ENCODE measurements at places on chromosomes 12 and 14.
A peak's percentile ranks its signal among the peaks of the same experiment; 100 is the strongest.

- no peak for DNase-seq
Measured at GRCh38 chr12:47417121-47417520, 288.7 kb downstream of the RPAP3 start.

DNA sequence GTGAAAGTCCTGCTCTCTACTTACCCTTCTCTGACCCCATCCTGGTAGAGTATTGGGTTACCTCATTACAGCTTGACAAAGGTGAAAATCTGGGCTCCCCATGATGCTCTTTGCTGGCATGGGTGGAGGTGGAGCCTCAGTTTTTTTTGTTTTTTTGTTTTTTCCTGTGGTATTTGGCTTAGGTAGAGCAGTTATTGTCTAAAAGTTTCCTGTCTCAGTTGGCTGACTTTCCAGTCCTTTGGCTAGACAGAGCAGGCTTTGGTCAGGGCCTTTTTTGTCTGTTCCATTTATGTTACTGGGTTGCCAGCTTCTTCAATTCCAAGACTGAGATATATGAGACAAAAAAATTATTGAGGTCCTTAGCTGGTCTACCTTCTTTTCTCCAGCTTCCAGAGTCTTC, 163.4 kb downstream of the GALC start:
- no peak for DNase-seq

DNA sequence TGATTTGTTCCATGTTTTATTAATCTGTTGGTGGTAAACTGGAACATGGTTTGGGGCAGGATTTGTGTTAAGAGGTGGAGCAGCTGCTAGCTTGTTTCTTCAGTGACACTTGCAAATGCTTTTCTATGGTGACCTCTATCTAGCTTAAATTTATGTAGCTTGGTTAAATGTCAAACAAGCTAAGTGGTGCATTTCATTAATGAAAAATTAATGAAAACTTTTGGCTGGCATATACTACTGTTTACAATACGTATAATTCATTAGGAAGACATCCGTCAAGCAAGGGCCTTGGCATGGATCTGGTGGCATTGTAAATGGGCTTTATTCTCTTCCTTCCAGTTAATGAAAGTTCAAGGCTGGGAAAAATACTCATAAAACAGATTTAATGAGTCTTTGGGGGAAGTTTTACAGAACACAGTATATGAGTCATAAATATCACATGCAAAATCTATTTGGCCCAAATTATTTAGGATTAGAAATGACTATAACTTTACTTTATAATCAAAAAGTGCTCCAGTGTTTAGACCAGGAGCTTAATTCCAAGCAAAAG, 807.7 kb upstream of the SEL1L start:
- DNase-seq: peak; percentile 7

DNA sequence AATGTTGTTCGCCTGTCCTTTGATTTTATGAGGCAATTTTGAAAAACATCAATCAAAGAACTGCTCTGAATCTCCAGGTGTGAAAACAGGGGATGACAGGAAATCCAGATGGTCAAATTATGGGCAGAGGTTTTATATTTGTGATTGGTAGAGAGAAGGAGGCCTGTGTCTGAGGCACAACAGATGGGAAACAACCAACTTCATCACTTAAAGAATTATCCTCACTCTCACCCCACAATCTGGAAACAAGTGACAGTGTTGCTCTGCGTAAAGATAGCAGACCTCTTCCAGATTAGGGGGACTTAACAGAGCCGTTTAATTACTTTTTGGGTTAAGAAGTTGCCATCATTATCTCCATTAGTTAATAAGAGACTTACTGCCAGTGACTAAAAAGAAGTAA, 64.1 kb upstream of the EGLN3 start:
- DNase-seq: no peak

- no peak for DNase-seq
Measured at GRCh38 chr14:61466249-61466904, 145.0 kb downstream of the PRKCH start.

DNA sequence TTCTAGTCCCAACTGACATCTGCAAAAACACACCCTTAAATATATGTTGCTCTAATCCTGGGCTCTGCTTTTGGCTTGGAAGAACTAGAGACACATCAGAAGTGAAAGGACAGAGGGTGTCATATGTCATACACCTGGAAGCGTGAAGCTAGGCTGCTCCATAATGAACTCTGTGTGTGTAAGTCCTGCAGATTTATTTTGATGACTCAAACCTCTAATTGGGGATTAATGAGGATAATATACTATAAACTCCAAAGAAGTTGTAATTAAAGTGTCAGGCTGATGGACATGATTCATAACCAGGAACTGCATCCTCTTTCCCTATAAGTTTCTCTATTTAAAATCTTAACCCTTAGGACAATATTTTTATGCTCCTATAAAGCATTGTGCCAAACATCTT, 4.4 kb upstream of the KCNK10 start:
- no peak for DNase-seq

DNA sequence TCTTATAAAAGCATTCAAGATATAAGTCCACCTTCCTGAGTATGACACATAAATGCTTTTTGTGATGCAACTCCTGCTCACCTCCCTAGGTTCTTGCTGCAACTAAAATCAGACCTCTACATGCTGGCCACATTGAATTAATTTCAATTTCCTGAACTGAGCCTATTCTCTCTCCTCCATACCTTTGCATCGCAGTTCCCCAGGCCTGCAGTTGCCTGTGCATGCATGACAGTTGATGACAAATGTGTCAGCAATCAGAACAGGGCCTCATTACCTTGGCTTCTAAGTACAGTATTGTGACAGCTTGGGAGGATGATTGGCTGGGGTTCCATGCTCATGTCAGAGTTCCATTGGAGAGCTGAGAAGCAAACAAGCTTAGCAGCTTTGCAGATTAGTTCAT, 3.9 kb upstream of the TM7SF3 start:
- DNase-seq: no peak

- no peak for DNase-seq
Measured at GRCh38 chr12:48793696-48794095, 4.8 kb upstream of the ADCY6 start.

GRCh38 chr12:87813476-87814234, 215.5 kb downstream of the C12orf50 start:
- DNase-seq: no peak

DNA sequence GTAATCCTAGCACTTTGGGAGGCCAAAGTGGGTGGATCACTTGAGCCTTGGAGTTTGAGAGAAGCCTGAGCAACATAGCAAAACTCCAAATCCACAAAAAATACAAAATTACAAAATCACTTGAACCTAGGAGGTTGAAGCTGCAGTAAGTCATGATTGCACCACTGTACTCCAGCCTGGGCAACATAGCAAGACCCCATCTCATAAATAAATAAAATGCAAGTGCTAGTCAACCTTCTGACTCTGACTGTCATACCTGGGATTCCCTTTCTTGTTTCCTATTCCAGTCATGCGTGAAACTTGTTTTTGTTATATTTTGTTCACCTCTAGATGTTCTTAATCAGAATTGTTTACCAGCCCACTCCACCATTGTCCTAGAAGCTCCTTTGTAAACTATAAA, 31.4 kb downstream of the ABCD4 start:
- DNase-seq: no peak

DNA sequence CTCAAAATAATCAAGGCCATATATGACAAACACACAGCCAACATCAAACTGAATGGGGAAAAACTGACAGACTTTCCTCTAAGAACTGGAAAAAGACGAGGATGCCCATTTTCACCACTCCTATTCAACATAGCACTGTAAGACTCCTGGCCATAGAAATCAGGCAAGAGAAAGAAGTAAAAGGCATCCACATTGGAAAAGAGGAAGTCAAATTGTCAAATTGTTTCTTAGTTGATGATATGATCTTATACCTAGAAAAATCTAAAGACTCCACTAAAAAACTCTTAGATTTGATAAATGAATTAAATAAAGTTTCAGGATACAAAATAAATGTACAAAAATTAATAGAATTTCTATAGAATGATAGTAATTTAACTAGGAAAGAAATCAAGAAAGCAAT, 11.2 kb downstream of the OR8S1 start:
- DNase-seq: no peak

DNA sequence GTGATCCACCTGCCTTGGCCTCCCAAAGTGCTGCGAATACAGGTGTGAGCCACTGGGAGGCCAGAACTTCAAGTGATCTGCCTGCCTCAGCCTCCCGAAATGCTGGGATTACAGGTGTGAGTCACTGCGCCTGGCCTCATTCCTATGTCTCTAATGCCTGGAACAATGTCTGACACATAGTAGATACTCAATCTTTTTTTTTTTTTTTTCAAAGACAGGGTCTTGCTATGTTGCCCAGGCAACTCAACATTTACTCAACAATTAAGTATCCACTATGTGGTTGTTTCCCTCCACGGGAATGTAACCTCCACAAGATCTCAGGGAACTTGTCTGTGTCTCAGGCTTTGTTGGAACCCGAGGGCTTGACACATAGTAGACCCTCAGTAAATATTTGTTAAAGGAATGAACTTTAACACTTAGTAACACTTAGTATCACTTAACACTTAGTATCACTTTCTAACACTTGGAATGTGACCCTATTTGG, 3.0 kb upstream of the TMEM120B start:
- DNase-seq: no peak

DNA sequence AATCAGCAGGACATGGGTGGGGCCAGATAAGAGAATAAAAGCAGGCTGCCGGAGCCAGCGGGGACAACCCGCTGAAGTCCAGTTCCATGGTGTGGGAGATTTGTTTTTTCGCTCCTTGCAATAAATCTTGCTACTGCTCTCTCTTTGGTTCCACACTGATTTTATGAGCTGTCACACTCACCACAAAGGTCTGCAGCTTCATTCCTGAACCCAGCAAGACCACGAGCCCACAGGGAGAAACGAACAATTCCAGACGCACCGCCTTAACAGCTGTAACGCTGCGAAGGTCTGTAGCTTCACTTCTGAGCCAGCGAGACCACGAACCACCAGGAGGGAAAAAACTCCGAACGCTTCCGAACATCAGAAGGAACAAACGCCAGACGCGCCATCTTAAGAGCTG, 2.8 kb upstream of the CNIH1 start:
- DNase-seq: no peak

DNA sequence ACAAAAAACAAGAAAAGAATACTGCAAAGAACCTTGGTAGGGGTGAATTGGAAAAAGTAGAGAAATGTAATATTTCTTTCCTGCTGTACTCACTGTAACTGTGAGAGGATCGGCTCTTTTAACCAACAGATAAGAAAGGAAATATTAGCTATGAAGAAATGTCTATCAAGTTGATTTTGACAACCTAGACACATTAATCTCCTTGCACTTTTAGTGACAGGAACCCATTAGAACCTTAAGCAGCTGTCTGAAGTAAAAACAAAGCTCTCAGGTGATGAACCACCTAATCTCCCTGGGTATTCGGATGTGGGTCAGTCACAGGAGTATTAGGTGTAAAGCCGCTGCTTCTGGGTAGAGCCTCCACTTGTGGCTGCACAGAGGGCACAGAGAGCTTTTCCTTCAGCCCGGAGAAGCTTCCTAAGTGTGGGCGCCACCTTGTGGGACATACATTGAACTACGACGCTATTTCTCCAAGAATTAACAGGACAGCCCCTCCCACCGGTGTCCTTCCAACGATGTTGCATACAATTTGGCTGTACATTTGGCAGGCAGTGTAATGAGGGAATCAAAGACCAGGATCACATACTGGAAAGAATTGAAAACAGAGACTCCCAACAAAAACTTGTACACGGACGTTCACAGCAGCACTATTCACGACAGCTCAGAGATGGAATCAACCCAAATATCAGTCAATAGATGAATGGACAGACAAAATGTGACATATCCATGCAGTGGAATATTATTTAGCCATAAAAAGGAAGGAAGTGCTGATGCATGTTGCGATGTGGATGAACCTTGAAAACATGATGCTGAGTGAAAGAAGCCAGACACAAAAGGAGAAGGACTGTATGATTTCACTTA, 28.9 kb upstream of the MAPKAPK5 start:
- DNase-seq: peak; percentile 83

GRCh38 chr14:95468448-95469133, 47.9 kb downstream of the SYNE3 start:
- DNase-seq: no peak

DNA sequence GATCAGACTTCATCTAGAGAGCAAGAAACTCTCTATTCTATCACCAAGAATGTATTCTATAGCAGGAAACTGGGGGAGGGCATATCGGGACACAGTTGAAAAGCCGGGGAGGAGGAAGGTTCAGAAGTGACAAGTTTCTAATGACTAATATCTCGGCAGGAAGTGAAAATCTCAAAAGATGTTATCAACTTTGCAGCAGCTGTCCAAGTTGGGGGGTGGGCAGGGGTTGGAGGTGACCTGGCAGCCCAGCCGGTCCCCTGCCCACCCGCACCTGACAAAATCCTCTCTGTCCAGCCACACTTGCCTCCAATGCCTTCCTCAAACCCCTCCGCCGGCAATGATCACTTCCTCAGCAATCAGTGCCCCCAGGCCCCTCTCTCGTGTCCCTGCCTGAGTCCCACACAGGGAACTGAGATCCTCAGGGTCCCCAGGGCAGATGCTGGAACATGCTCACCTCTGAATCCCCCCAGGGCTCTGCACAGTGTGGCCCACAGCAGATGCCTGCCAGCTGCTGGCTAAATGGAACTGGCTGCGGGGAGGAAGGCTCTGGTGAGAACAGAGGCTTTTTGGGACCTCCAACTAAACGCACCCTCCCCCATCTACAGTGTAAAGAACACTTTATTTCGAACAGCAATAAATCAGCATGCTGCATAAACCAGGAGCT, 43.9 kb downstream of the CCDC88C start:
- DNase-seq: no peak

- DNase-seq: no peak
Measured at GRCh38 chr14:104891121-104891551, 26.1 kb downstream of the CEP170B start.

DNA sequence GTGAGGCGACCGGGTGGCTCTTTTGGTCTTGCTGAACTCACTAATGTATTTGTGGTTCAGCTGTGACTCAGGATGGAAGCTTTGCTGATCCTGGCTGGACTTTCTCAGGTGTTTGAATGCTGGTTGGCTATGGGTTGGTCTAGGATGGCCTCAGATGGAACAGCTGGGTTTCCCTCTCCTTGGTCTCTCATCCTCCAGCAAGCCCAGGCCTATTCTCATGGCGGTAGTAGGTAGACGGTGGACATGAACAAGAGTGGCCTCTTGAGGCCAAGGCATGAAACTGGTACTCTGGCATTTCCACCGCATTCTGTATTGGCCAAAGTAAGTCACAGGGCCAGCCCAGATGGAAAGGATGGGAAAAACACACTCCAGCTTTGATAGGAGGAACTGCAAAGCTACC, 11.8 kb upstream of the POLR3B start:
- no peak for DNase-seq

DNA sequence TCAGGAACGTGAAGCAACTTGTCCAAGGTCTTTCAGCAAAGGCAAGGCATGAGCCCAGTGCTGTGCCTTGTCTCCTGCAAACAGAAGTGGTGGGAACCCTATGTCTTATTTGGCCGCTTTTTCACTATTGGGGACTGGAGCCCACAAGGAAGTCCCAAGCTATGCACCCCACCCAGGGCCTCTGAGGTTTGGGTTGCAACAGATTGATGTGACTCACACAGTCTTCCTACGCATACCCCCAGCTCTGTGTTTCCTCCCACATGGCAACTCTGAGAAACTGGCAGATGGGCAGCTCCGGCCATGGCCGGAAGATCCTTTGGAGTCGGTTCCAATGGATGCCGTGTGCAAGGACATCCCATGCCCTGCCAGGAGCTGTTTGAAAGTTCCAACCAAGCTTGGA, 28.3 kb upstream of the CMKLR1 start:
- no peak for DNase-seq

GRCh38 chr12:42145552-42146215, 1.0 kb upstream of the GXYLT1 start:
- DNase-seq: no peak

- no peak for DNase-seq
Measured at GRCh38 chr12:106030210-106031071, 108.3 kb downstream of the NUAK1 start.
